ENCODE measurements at places on chromosomes 11 and 22.

GRCh38 chr11:117819096-117820040, 5.2 kb downstream of the FXYD2 start:
- DNase-seq, result no peak

DNA sequence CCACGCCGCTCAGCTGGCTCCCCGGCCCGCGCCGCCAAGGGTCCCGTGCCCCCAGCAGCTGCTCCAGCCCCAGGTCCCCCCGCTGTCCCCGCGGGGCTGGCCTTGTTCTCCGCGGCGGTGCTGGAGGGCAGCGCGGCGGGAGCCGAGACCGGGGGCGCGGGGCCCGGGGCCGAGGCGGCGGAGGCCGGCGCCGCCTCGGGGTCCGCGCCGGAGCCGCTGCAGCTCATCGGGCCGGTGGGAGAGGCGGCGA, 128 bp downstream of the TAF10 start:
- no peak for DNase-seq

- DNase-seq, result no peak
Measured at GRCh38 chr22:47176026-47176389, 413.6 kb downstream of the TBC1D22A start.

GRCh38 chr22:23289851-23290724, 109.8 kb downstream of the BCR start:
- peak; percentile 37 for DNase-seq

DNA sequence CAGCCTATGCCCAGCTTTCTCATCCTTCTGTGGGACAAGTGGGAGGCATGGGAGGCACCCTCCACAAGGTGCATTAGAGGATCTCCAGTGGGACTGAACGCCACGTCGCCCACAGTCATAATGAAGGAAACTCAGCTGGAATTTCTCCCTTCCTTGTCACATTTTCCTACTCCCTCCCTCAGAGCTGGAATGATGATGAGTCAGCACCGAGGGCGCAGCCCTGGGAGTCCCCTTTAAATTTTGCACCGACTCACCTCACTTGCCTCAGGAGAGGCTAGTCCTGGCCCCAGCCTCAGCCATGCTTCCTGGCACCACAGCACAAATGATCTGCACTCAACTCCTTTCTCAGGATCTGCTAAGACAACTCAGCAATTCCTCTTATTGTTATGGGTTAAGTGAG, 34.3 kb downstream of the DBX1 start:
- DNase-seq, result no peak

DNA sequence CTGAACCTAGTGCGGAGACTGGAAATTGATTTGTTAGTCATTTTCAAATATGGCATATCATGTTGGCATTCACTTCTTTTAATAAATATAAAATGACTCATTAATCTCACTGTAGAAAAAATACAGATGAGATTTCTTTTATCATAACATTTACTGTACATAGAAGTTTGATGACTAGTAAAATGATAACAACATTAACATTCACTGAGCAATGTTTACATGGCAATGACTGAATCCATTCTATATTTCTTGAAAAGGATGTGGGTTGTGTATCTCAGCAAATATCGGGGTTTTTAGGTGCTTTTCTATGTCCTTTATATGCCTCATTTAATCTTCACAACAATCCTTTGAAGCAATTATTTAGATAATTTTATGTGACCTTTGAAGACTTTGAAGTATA, 920.9 kb upstream of the FAT3 start:
- DNase-seq, result no peak

DNA sequence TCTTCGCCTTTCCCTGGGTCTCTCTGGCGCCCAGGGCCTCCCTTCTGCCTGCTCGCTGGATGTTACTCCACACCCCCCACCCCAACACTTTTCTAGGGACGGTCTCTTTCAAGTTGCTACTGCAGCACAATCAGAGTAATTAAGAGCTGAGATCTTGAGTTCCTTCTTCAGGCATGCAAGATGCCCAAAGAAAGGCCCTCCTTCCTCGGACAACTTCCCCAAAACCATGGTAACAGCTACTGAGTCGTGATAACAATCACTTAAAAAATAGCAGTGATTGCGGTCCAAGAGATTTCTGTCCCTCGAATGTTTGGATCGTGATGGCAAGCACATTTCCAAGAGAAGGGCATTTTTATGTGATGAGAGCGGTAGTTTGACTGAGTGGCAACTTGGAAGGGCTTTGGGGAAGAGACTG, 638 bp upstream of the TENM4 start:
- no peak for DNase-seq

- DNase-seq, result no peak
Measured at GRCh38 chr11:63491240-63491587, 247 bp upstream of the PLAAT5 start.

DNA sequence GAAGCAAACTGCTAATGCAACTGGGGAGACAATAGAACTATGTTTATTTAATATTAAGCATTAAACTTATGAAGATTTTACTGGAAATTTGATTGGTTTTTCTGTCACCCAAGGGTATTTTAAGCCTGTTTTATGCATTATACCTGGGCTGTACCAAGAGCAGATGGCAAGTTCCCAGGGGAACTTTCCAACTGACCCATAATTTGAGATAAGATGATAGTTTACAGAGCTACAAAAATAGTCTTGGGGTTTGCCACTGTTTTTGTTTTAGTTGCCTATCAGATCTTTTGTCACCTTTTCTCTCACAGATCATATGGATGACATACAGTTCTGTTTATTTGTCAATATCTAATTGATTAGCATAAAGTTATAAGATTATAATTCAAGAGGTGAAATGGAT, 43.9 kb downstream of the PDE3B start:
- no peak for DNase-seq

DNA sequence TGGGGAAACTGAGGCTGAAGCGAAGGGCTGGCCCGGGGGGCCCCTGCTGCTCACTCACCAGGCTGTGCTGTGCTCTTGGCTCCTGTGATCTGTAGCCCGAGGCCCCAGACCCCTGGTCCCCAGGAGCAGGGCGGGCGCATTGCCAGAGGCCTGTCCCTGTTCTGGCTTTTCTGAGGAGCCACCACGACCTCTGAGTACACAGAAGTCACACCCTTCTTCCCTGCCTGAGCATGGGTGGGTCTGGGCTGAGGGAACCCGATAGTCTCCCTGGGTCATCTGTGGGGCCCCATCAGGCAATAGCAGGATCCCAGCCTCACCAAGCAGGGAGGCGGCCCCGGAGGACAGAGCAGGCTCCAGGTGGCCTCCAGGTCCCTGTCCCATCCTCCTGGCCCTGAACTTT, 5.1 kb downstream of the CASTOR1 start:
- DNase-seq, result no peak

GRCh38 chr11:62930666-62931065, 9.5 kb upstream of the CHRM1 start:
- DNase-seq, result no peak

DNA sequence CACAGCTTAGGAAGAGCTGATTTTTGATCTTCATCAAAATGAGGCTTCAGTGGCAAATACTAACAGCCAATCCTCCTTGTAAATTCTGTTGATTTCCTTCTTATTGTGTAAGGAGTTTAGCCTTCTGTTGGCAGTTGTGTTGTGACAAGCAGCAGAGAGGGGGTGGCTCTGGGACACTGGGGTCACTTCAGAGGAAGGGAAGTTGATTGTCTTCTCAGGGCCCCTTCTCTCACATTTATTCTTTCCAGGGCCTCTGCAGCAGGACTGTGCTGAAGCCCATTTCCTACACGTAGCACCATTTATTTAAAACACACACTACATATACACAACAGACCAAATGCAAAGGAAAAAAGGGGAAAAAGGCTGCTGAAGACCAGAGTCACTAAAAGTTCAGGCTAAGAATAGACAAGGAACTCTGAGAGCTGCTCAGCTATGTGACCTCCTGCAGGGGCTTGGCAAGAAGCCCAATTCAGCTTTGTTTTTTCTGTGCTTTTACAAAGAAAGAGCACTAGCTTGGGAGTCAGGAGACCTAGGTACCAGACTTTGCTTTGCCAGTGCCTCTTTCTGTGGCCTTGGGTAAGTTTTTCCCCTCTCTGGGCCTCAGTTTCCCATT, 28.3 kb upstream of the UPB1 start:
- no peak for DNase-seq

GRCh38 chr22:35894937-35895708, 133.5 kb downstream of the RBFOX2 start:
- DNase-seq, result no peak

All from activated T-cell treated with anti-CD3 and anti-CD28 coated beads for 4 hours (primary cell).